ENCODE measurements at places on chromosomes 11 and 22.

- DNase-seq = no peak
Observed at GRCh38 chr22:44372611-44373010, 59.9 kb upstream of the SHISAL1 start.

DNA sequence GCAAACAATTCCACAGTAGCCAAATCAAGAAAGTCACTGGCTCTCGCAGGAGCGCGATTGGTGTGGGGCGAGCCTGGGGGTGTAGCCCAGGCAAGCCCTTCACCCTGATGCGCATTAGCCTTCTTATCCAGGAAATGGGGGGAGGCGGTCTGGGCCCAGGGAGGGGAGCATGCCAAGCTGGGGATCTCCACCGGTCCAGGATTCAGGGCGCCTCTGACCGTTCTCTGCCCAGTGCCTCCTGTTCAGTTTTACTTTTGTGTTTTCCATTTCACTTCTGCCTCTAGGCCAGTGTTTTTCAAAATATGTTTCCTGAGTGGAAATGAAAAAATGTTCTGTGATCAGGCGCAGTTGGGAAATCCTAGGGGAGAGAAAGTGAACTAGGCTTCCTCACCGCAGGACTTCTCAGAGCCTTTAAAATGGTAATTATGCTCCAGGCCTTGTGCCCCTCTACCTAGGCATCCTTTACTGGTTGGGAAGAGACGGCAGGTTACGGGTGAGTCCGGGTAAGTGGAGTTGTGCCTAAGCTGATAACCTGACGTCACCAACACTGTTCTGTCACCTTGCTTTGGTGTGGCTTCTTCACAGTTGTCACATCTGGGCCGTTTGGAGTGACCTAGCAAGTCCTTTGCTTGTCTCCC is 18.4 kb downstream of the LRP5 start:
- DNase-seq = no peak

GRCh38 chr11:96237766-96238266 is 105.2 kb downstream of the MAML2 start:
- DNase-seq = no peak

- no peak for DNase-seq
Observed at GRCh38 chr11:17700991-17701390, 18.4 kb upstream of the MYOD1 start.

- DNase-seq = no peak
Observed at GRCh38 chr11:10938650-10939387, 81.0 kb upstream of the ZBED5 start.

DNA sequence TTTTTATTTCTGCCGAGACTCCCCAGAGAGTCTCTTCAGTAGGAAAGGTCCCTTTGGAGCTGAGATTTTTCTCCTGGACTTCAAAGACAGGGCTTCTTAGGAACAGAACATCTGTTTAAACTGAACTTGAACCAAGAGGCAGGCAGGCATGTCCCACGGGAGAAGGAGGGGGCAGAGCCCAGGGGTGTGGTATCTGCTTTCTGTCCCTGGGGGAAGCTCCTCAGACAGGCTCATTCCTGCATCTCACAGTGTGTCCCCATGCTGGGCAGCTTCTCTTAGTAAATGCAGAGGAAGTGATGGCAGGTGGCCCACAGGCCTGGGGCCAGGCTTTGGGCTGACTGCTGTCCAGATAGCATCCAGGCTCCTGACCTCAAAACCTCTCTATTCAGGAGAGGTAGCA is 47.3 kb downstream of the TSPAN18 start:
- no peak for DNase-seq

DNA sequence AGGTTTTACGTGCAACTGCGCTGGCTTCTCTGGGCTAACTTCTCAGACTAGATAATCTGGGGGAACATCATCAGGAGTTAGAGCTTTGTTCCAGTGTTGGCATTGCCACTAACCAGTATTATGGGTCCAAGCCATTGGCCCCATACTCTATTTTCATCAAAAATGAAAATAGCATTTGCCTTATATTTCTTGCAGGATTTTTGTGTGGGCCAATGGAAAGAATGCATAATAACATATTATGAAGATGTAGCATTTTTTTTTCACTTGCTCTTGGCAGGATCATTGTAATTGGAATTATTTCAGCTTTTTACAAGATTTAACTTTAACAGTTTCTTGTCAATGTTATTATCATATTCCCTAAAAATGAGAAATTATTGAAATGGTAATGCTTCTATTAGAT is 16.1 kb downstream of the ARHGAP42 start:
- DNase-seq = no peak

DNA sequence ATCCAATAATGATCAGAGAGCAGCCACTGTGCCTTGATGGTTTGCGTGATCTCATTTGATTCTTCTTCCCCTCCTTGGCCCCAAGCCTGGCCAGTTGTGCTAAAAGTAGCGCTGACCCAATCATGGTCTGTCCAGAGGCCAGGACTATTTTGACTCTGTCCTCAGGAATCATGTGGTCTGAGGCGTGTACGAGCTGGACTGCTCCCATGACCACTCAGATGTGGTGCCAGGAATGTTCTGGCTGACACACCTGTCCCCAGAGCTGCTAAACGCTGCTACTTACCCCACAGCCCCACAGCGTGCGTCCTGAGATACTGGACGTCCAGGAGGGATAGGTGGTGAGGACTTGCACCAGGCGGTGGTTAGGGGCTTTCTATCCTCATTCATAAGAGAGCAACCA is 70.5 kb downstream of the FEZ1 start:
- DNase-seq = no peak

DNA sequence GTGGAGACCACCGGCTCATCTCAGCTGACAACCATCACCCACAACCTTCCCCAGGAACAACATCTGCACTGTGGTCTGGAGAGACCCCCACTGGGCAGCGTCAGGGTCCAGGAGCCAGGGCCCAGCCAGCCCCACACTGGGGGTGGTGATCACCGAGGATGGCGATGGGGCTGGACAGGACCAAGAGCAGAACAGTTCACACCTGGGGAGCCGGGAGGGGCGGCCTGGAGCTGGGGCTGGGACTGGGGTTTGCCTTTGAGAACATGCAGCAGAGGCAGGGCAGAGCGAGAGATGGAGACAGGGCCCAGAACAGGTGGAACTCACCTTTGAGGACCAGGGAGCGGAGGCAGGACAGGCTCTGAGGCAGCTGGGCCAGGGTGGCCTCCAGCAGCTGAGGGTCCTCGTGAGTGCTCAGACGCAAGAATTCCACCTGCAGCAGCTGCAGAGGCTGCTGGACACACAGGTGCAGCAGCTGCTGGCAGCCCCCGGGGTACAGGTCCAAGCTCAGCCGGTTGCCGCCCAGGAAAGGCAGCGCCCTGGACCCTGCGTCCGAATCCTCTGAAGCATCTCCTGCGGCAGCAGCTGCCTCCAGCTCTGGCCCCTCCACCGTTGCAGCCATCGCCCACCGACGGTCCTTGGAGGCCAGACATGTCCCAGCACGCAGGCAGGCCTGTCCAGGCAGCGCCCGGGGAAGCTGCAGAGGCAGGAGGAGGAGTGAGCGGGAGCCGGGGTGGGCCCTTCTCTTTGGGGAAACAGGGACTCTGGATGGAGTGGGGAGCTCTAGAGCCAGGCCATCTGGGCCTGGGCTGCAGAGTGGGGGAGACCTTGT is 1.0 kb downstream of the PIDD1 start:
- peak; percentile 51 for DNase-seq

DNA sequence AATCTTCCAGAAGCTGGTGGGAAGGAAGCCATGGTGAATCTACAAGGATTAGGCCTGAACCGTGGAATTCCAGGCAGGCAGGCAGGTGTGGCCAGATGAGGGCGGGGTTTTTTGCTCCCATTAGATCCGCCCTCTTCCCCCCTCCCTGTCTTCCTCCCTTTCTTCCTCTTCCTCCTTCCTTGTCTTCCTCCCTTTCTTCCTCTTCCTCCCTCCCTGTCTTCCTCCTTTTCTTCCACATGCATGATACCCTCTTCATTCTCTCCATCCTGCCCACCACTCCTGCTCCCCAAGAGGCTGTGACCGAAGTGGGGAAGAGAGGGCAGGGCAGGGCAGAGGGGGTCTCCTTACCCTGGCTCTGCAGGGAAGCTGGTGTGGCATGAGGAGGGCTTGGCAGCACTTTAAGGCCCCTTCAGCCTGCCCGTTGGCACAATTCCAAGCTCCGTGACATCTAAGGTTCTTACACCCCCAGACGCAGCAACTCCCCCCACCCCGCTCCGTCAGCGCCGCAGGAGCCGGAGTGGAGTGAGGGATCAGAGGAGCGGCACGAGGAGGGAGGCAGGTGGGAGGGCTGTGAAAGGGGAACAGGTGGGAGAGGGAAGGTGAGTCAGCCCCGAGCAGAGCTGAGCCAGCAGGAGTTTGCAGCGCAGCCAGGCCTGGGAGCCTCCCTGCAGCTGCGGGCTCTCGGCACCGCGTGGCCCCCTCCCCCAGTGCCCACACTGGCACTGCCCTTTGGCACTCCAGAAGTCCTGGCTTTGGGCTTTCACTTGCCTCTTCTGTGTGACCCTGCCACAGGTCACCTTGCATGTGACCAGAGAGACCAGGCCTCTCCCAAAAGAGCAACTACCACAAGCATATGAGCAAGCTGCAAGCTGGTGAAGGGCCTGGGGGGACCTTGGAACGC is 32.1 kb downstream of the KCNJ4 start:
- no peak for DNase-seq

DNA sequence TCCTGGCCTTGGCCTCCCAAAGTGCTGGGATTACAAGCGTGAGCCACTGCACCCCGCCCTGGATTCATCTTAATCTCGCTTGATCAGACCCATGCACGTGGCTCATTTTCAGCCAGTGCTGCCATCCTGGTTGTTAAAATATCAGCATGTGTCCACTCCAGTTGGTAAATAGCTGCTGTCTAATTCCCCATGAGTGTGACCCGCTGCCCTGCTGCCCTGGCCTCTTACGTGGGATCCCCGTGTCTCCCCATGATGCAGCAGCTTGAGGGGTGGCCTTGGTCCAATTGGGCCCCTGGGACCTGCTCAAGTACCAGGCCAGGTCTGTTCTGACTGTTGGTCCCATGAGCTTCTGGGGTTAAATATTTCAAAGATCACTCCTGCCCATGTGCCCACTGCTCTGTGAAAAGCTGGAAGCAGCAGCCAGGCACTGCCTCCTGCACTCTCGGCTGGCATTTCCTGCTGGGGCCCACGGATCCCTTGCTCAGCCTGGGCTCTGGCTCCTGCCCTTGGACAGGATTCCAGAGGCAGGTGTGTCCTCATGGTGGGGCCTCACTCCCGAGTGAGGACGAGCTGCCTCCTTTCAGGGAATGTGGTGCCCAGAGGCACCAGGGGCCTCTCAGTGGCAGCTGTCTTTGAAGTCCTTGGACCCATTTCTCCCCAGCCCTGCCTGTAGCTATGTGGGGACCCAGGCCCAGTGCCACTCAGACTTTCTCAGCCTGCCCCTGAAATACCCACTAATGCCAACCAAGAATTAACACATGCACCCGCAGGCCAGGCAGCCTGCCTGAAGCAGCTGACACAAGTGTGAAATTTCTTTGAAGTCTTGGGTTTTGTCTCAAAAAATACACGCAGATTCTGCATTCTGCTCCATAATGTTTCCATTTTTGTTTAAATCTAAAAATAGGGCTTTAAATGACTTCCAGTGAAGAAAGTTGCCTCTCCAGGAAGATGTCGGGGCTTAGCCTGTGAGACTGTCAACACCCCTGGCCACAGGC is 38.1 kb upstream of the PRDM11 start:
- no peak for DNase-seq

GRCh38 chr11:32511926-32512325 is 71.7 kb upstream of the EIF3M start:
- DNase-seq = no peak

DNA sequence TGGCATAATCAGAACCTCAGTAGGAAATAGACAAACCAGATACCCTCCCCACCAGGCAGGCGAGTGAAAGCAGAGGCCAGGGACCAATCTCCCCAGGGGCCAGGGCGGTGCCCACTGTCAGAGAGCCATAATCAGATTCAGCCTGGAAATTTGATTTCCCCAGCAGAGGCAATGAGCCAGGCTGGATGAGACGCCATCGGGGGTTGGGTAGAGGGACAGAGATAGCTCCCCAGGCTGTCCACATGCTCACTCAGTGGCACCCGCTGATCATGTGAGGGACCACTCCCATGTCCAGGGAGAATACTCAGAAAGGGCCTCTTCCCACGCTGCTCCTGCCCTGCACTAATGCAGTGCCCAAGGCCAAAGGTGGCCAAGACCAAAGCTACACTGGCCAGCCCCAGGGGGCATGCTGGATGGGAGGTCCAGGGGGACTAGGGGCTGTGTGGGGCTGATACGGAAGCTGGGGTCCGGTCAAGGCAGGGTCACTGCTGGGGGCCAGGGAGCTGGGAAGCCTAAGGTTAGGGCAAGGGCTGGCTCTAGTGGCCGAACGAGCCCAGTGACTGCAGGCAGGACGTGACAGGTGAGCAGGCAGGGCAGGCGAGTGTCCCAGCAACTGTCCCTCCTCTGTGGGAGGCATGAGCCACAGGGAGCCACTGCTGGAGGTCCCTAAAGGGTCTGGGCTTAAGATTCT is 19.8 kb downstream of the ARVCF start:
- no peak for DNase-seq

DNA sequence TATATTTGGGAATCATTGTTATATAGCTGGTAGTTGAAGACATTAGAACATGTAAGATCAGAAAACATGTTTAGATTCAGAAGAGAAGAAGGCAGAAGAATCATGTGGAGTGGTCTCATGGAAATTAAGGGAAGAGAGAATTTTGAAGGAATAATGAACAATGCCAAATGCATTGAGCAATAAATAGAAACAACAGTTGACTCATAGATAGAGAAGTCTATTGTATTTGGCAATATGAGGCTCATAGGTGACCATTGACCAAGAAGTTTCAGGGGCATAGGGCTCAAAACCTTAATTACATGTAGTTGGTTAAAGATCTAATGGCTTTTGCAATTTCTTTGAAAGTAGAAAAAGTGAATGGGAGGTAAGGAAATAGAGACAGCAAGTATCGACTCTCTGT is 123.9 kb downstream of the PAX6 start:
- DNase-seq = peak; percentile 55

DNA sequence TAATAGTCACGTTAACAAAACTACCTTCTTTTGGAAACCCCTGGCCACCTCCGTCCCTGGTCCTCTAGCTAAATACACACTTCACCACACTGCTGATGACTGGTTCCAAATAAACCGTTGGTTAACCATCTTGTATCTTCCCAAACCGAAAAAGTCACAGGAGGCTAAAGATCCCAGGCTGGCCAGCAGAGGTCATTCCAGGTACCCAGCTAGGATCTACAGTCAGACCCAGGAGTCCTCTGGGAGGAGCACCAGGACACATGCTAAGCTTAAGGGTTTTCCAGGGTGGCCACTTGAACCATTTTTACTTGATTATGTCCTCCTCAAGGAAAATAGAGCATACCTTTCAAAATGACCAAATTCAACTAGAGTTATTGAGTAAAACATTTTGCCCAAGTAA is 103.2 kb downstream of the ETS1 start:
- no peak for DNase-seq

- DNase-seq = no peak
Observed at GRCh38 chr22:49871482-49871881, 17.8 kb downstream of the ZBED4 start.

- DNase-seq = no peak
Observed at GRCh38 chr11:121210445-121211080, 82.0 kb upstream of the SC5D start.

GRCh38 chr11:28878025-28878424 is 769.8 kb downstream of the METTL15 start:
- no peak for DNase-seq

GRCh38 chr11:65121447-65121864 is 478 bp downstream of the FAU start:
- DNase-seq = no peak

- DNase-seq = no peak
Observed at GRCh38 chr11:115645631-115646317, 141.6 kb upstream of the CADM1 start.
